ENCODE measurements at places on chromosomes 3 and 15. TPM values are rescaled to one million over a fixed set of nuclear protein-coding genes. Genes with fewer than 3 reads are reported as not detected.

DNA sequence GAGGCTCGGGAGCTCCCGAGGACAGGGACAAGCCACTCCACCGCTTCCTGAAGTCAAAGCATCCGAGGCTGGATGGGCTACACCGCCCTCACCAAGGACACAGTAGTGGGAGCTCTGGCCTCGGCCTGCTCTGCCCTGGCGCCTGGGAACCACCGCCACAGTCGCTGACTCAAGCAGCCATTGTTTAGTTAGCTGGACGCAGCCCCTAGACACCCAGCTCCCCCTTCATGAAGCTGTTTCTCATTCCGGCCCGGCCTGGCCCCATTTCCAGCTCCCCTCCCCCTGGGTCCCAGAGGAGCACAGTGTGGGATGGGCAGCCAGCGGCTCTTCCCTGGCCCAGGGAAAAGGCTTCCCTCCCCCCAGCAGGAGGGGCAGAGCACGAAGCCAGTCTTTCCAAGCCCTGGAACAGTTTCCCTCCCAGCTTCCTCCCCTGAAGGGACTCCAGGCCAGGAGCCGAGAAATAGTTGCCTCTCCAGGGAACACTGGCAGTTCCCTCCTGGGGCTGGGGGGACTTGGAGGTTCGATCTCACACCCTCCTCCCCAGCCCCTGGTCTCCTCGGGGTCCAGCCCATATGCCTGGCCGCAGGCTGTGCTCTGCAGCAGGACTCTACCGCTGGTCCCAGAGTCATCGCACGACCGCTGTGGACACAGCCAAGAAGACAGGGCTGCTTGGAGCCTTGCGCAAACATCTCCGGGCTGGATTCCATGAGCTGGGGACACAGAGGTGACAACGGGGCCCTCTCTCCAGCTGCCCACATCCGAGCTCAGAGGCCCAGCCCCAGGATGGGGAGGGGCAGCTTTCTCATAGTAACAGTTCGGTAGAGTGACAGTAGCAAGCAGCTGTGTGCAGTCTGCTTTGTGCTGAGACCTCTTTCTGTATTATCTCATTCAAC lies 10.0 kb downstream of the PLXND1 start:
- no peak for DNase-seq

DNA sequence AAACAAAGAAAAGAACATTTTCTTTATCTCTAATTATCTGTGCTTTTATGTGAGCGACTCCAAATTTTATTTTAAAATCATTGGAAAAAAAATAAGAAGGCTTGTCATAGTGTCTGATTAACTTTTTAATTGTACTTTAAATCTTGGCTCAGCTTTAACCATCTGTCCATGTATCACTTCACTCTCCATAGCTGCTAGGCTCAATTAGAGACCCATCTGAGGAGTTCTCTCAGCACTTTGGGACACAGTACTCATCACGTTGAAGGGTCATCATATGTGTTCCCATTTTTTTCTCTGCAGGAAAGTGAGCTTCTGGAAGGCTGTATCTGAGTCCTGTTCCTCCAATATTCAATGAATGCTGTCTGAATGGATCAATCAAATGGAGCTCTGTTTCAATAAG lies 908.5 kb upstream of the ROBO1 start:
- no peak for DNase-seq

EOMES gene
- total RNA-seq, result not detected

ZNF660 gene
- 5.3 TPM for total RNA-seq

CCDC12 gene
- 23.3 TPM for total RNA-seq
